ENCODE measurements at places on chromosomes 2 and 18. TPM values are rescaled to one million over a fixed set of nuclear protein-coding genes. Genes with fewer than 3 reads are reported as not detected.

CCDC178 gene
- polyA plus RNA-seq, result not detected

STPG4 gene
- not detected for polyA plus RNA-seq

EVX2 gene
- not detected for polyA plus RNA-seq

TRPM8 gene
- polyA plus RNA-seq, result not detected

CMPK2 gene
- polyA plus RNA-seq, result 5.0 TPM

PARD3B gene
- 0.27 TPM for polyA plus RNA-seq

CD302 gene
- 0.35 TPM for polyA plus RNA-seq

GRP gene
- polyA plus RNA-seq, result not detected

THSD7B gene
- polyA plus RNA-seq, result not detected

CREG2 gene
- not detected for polyA plus RNA-seq

SPATA3 gene
- not detected for polyA plus RNA-seq

NBAS gene
- 18.6 TPM for polyA plus RNA-seq

C2orf74 gene
- 48.8 TPM for polyA plus RNA-seq

KCNS3 gene
- not detected for polyA plus RNA-seq

INHA gene
- not detected for polyA plus RNA-seq

TUBA3E gene
- polyA plus RNA-seq, result not detected

TMEM178A gene
- polyA plus RNA-seq, result not detected

RAMP1 gene
- polyA plus RNA-seq, result 0.52 TPM

Data from naive thymus-derived CD4-positive, alpha-beta T cell (primary cell).